ENCODE measurements at places on chromosomes 1 and 21.

GRCh38 chr1:117318426-117318825, 48.8 kb upstream of the MAN1A2 start:
- no peak for DNase-seq

DNA sequence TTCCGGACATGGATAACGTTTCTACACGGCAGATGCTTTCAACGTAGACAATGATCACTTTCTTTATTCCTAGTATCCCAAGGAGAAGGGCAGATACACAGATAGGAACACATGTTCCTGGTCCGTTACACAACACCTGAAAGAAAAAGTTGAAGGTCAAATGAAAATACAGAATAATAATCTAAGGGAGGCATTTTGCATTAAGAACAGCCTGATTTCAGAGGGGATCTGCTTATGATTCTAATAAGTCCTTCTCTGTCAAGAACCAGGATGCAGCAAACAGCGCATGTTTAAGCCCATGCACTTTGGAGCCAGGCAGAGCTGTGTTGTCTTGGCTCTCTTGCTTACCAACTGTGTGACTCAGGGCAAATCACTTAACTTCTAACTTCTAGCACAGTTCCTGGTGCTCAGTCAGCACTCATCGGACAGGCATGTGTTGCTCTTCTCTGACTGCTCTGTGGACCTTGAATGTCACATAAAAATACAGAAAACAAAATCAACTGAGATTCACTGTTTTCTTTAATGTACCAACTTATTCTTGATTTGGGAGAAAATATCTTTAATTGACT, 56.3 kb upstream of the CNN3 start:
- DNase-seq: no peak

DNA sequence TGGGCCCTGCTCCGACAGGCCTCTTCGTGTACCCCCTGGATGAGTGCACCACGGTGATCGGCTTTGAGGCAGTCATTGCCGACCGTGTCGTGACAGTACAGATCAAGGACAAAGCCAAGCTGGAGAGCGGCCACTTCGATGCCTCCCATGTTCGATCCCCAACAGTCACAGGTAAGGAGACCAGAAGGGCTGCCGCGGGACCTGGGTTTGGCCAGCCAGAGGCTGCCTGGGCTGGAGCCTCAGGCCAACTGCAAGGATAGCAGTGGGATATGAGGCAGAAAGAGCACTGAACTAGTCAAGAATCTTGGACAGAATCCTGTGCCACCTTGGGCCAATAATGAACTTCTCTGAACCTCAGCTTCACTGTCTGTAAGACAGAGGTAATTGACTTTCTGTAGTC, 22.1 kb downstream of the VWA5B1 start:
- DNase-seq: no peak

DNA sequence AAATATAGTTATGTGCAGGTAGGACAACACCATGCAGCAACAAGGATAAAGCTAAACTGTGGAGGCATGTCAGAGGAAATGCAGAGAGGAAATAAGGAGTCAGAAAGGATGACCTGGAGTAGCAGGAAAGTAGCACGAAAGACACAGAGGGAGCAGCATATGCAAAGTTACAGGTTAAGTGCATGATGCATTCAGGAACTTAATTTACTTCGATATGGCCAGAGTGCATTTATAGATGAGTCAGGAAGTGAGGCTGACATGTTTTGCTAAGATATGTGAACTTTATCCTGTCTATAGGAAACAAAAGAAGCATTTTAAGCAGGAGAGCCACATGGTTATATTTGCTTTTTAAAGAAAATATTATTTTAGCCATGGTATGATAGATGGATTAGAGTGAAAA, 15.4 kb upstream of the MUTYH start:
- DNase-seq: no peak

Data from amygdala (tissue), 56 donors.